ENCODE measurements at places on chromosomes 1 and 21.

DNA sequence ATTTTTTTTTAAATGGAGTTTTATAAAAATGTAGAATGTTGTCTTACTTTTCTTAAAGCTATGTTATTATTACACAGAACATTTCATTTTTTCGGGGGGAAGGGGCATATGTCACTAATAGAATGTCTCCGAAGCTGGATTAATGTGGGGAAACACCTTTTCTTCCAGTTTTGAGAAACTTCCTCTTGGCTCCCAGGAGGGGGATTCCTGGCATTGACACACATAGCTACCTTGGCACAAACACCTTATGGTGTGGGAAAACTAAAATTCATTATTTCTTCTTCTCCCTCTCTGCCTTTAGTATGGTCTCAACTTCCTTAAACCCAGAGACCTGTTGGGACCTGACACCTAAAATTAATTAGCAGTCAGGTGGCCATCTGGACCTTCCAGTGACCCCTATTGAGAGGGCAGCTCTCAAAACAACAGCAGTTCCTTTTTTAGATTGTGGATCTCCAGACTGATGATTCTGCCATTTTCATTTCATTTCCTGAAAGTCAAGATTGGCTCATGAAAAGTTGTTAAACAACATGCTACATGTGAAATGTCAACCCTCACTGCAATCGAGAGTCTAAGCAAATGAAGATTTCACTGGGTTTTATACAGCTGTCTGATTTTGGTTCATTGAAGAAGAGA lies 70.1 kb upstream of the EDEM3 start:
- peak overlapping the region; percentile 85 for H3K27ac ChIP-seq
- peaks cover 33% of the 10 kb centered on the region for H3K36me3 ChIP-seq
- H3K27me3 ChIP-seq: no peaks in the 10 kb centered on the region
- DNase-seq: no peak
- peaks cover 66% of the 10 kb centered on the region for H3K4me1 ChIP-seq

DNA sequence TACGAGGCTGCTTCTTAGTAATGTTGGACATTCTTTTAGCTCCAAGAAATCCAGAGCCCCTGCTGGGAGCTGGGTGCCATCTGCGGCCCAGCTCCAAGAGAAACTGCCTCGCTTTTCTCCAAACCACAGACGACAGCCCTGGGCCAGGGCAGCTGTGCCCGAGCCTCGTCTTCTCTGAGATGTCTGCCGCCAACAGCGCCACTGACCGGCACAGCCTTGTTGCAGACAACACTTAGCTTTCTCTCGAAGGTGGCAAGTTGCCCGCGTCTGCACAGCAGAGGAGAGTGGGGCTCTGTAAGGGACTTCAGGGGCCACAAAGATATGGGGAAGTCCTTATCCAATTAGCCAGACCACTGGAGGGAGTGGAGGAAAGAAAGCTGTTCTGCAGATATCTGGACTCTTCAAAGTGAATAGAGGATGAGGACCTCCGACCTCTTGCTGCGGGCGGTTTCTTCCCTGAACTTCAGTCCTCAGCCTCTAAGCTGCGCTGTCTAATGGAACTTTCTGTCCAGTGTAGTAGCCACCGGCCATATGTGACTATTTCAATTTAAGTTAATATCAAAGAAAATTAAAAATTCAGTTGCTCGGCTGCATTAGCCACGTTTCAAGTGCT lies 63.9 kb upstream of the DISP3 start:
- no peak for DNase-seq
- H3K27ac ChIP-seq: no peak overlapping the region
- no peaks in the 10 kb centered on the region for H3K36me3 ChIP-seq
- H3K27me3 ChIP-seq: no peaks in the 10 kb centered on the region
- H3K4me3 ChIP-seq: no peak overlapping the region

DNA sequence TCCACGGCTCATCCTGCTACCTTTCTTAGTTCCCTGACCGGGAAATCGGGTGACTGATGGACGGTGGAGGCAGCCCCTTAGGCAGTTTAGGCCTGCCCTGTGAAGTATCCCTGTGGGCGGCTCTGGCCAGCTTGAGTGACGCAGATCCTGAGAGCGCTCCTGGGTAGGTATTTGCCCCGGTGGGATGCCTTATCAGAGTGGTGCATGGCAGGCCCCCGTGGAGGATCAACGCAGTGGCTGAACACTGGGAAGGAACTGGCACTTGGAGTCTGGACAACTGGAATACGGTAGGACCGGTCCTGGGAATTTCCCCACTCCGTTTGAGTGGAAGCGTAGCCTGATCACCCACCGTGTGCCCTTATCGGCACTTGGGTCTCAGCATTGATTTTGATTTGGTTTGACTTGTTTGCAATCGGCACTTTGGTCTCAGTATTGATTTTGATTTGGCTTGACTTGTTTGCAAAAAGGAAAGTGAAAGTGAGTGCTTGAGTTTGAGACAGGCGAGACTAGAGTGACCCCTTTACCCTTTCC lies 15.2 kb downstream of the PLA2G2F start:
- H3K27me3 ChIP-seq: no peaks in the 10 kb centered on the region
- H3K4me1 ChIP-seq: no peaks in the 10 kb centered on the region
- no peak overlapping the region for H3K4me3 ChIP-seq
- H3K36me3 ChIP-seq: no peaks in the 10 kb centered on the region

GRCh38 chr1:174519844-174520243 lies 72.1 kb downstream of the GPR52 start:
- H3K27ac ChIP-seq: no peak overlapping the region
- H3K27me3 ChIP-seq: no peaks in the 10 kb centered on the region
- H3K4me1 ChIP-seq: no peaks in the 10 kb centered on the region
- no peak for DNase-seq

- H3K4me1 ChIP-seq: no peaks in the 10 kb centered on the region
- H3K27me3 ChIP-seq: no peaks in the 10 kb centered on the region
- no peak overlapping the region for H3K4me3 ChIP-seq
- H3K27ac ChIP-seq: no peak overlapping the region
- H3K36me3 ChIP-seq: no peaks in the 10 kb centered on the region
These were observed 103.7 kb upstream of the DPT start for GRCh38 chr1:168832661-168833060.

DNA sequence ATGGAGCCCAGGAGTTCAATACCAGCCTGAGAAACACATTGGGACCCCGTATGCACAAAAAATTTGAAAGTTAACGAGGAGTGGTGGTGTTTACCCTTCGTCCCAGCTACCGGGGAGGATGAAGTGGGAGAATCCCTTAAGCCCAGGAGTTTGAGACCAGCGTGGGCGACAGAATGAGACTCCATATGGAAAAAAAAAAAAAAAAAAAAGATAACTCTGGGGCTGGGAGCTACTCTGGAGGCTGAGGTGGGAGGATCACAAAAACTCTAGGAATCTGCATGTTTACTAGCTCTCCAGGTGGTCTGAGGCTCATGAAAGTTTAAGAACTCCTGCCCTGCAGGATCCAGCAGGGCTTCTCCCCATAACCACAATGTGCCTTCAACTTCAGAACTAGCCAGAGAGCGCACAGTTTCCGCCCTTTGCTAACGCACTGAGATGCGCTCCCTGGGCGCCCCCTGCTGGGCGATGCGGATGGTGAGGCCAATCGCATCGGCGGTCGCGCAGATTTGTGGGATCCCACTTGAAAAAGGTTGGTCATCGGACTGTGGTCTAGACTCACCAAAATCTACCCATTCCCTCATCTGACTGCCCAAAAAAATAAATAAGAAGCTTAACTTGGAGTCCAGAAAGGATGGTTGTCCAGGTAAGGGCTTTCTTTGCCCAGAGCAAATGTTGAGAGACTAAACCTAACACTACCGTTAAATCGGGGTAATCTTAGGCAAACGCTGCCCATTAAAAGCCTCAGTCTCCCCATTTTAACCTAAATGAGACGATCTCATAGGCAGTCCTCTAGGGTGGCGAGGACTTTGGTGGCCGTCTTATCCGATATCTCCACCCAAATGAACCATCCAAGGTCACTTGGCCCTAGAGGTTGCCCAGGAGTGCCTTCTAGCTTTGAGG lies 8.8 kb downstream of the ZNF683 start:
- DNase-seq: peak; percentile 80
- no peaks in the 10 kb centered on the region for H3K4me1 ChIP-seq
- no peak overlapping the region for H3K4me3 ChIP-seq
- H3K36me3 ChIP-seq: no peaks in the 10 kb centered on the region

DNA sequence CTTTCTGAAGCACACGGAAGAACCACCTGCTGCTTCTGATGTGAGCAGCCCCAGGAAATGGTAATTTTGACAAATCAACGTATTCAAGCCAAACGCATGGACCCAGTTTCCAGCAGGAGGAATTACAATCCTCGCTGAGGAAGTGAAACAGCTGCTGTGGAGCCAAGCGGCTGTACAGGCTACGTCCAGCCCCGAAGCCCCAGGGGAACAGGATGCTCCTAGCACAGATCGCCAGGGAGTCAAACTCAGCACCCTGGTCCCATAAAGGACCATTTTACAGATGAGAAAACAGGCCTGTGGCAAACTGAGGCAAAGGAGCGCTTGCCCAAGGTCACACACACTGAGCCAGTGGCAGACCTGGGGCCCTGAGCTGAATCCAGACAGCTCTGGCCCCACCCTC lies 108.0 kb downstream of the PTPRU start:
- no peak for DNase-seq
- no peaks in the 10 kb centered on the region for H3K36me3 ChIP-seq
- no peaks in the 10 kb centered on the region for H3K4me1 ChIP-seq
- H3K27ac ChIP-seq: no peak overlapping the region
- no peaks in the 10 kb centered on the region for H3K27me3 ChIP-seq

DNA sequence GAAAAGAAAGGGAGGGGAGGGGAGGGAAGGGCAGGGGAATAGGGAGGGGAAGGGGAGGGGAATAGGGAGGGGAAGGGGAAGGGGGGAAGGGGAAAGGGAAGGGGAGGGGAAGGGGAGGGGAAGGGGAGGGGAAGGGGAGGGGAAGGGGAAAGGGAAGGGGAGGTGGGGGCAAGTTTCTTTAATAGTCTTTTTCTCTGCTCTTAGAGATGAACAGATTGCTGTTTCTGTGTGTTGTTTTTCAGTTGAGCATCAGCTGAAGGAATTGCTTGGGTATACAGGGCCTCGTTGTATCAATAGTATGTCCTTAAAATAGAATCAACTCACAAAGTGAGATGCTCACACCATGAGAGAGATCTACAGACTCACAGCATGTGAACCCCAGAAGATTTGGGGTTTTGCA lies 44.8 kb upstream of the SOD1 start:
- no peaks in the 10 kb centered on the region for H3K36me3 ChIP-seq
- no peak overlapping the region for H3K27ac ChIP-seq

- no peak overlapping the region for H3K27ac ChIP-seq
- no peaks in the 10 kb centered on the region for H3K27me3 ChIP-seq
- H3K36me3 ChIP-seq: peaks cover 4% of the 10 kb centered on the region
- no peak for DNase-seq
These were observed 20.1 kb downstream of the COP1 start for GRCh38 chr1:176187001-176187400.

DNA sequence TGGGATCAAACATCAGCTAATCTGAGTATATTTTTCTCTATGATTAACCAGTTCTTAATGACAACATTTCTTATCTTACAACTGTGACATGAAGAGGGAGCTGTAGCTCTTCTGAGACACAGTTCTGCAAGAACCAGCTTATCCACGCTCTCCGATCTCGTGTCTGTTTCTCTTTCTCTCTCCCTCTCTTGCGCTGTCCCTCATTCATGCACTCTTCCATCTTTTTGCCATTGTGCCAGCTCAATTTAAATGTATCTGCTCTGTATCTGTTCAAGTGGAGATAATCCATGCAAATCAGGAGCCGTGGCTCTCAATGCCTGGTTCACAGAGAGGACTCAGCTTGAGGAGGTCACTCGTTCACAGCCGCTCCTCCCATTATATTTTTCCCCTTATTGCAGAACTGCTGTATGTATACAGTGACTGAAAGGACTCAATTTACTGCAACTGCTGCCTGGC lies 494.7 kb upstream of the ADGRL2 start:
- no peak overlapping the region for H3K27ac ChIP-seq
- peak overlapping the region; percentile 66 for H3K4me3 ChIP-seq
- no peaks in the 10 kb centered on the region for H3K4me1 ChIP-seq
- no peaks in the 10 kb centered on the region for H3K27me3 ChIP-seq

DNA sequence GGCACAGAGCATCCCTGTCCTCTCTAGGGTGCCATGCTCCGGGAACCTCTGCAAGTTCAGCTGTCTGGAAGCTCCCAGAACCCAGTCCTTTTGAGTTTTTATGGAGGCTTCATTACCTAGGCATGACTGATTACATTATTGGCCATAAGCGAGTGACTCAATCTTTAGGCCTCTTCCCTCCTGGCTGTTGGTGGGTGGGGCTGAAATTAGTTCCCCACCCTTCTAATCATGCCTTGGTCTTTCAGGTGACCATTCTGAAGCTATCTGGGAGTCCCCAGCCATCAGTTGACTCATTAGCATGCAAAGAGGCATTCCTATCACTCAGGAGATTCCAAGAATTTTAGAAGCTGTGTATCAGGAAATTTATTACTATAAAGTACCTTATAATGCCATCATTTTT lies 46.6 kb downstream of the WLS start:
- no peak overlapping the region for H3K27ac ChIP-seq
- no peak for DNase-seq

GRCh38 chr1:1758692-1759455 lies 19.4 kb downstream of the NADK start:
- H3K4me3 ChIP-seq: no peak overlapping the region
- peaks cover 93% of the 10 kb centered on the region for H3K36me3 ChIP-seq
- no peak for DNase-seq
- no peaks in the 10 kb centered on the region for H3K4me1 ChIP-seq
- no peaks in the 10 kb centered on the region for H3K27me3 ChIP-seq
- no peak overlapping the region for H3K27ac ChIP-seq

GRCh38 chr1:193115629-193116227 lies 6.1 kb upstream of the CDC73 start:
- H3K4me3 ChIP-seq: no peak overlapping the region
- H3K27ac ChIP-seq: peak overlapping the region; percentile 68
- no peaks in the 10 kb centered on the region for H3K27me3 ChIP-seq
- DNase-seq: peak; percentile 74

DNA sequence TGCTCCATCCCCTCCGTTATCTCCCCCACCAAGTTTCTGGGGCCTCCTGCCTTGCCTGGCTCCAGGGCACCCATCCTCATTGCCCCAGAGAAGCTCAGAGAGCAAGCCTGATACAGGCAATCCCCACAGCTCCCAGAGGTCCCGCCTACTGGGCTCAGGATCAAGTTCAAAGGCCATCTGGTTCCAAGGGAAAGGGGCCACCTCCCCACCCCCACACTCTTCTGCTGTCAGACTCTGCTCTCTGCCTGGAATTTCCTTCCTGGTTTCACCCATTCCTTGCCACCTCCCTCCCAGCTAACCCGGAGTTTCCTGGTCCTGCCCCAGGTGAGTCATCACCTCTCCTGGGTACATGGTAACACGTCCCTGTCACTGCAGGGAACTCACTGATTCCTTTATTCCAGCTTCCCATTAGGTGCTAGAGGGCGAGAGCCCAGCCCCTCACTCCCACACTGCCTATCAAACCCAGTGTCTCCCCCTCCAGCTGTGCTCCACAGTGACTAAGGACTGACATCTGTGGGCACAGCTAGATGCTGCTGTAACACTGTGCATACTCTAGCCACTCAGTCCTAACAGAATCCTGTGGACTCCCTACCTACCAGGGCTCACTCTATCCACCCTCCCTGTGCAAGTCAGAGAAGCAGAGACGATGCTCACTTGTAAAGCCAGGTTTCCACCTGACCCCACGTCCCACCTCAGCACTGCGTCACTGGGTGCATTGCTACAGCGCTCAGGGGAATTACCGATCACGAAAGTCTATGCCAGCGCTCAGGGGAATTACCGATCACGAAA lies 21.8 kb downstream of the RSPH1 start:
- DNase-seq: no peak
- H3K36me3 ChIP-seq: no peaks in the 10 kb centered on the region
- no peaks in the 10 kb centered on the region for H3K4me1 ChIP-seq
- no peak overlapping the region for H3K27ac ChIP-seq
- no peaks in the 10 kb centered on the region for H3K27me3 ChIP-seq

GRCh38 chr1:207807690-207808321 lies 56.0 kb downstream of the CD46 start:
- peak overlapping the region; percentile 15 for H3K4me3 ChIP-seq
- peaks cover 85% of the 10 kb centered on the region for H3K4me1 ChIP-seq
- H3K36me3 ChIP-seq: peaks cover 95% of the 10 kb centered on the region
- DNase-seq: no peak
- H3K27me3 ChIP-seq: no peaks in the 10 kb centered on the region

Data from ascending aorta (tissue), 2 donors.